Spleen (tissue), 13 donors: ENCODE measurements at places on chromosomes 7 and 10. TPM values are rescaled to one million over a fixed set of nuclear protein-coding genes. Genes with fewer than 3 reads are reported as not detected.

DNA sequence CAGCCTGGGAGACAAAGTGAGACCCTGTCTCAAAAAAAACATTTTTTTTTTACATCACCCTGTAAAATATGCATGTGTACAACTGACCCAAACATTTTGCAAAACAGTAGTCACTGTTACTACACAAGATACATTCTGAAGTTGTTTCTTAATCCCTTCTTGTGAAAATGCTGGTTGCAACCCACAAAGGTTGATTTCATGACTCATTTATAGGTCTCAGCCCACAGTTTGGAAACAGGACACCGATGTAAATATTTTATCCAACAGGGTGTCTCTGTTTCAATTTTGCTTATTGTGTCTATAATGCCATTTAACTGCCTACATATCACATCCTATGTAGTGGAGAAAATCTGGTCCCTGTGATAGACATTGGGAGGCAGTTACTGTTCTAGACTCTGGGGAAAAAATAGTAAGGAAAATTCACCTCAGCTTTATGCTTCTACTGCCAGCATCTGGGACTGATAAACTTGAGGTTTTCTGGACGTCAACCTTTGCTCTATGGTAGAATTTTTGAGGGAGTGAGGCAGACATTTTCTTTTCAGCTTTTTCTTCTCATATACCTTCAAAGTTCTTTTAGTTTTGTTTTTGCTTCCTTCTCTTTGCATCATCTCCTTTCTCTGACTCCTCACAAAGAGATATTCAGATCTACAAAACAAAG, 1.6 kb upstream of the RAB19 start:
- H3K4me3 ChIP-seq: no peak overlapping the region
- H3K27ac ChIP-seq: no peak overlapping the region
- peaks cover 32% of the 10 kb centered on the region for H3K4me1 ChIP-seq
- H3K36me3 ChIP-seq: no peaks in the 10 kb centered on the region
- no peaks in the 10 kb centered on the region for H3K27me3 ChIP-seq

DNA sequence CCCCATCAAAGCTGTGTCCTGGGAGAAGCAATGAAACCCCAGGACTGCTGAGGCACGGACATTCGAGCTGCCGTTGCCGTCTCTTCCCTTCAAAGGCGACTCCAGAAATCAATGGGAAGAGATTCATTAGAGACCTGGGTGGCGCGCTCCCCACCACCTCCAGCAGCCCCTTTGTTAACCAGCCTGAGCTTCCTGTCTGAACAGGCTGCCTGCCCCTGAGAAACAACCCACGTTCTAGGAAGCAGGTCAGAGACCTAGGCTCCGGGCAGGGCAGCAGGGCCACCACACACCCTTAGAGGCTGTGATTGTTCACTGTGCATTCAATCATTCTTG, 110.9 kb upstream of the PPIF start:
- no peaks in the 10 kb centered on the region for H3K36me3 ChIP-seq
- DNase-seq: no peak
- H3K4me1 ChIP-seq: peaks cover 92% of the 10 kb centered on the region
- no peak overlapping the region for H3K4me3 ChIP-seq
- H3K27me3 ChIP-seq: no peaks in the 10 kb centered on the region

DNA sequence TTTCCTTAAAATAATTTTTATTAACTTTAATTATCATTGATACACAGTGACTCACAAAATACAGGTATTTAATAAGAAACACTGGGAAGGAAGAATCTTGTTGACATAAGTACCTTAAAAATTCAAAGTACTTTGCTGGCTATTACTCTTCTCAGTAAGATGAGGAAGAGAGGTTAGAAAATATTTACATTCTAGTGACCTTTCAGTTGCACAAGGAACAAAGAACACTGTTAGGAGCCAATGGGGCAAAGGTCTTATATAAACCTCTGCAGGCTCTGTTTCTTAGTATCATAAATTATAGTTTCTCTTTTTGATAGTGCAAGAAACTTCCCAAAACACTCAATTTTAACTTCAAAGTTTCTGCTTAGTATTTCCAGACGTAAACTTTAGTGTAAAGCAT, 4.8 kb upstream of the TAX1BP1 start:
- H3K27me3 ChIP-seq: no peaks in the 10 kb centered on the region
- no peak overlapping the region for H3K27ac ChIP-seq
- no peak for DNase-seq
- H3K4me3 ChIP-seq: no peak overlapping the region
- no peaks in the 10 kb centered on the region for H3K36me3 ChIP-seq
- H3K4me1 ChIP-seq: peaks cover 12% of the 10 kb centered on the region

GRCh38 chr7:90850471-90850870, 254.3 kb downstream of the CDK14 start:
- H3K27me3 ChIP-seq: no peaks in the 10 kb centered on the region
- no peak for DNase-seq
- no peaks in the 10 kb centered on the region for H3K36me3 ChIP-seq
- no peak overlapping the region for H3K4me3 ChIP-seq
- no peak overlapping the region for H3K27ac ChIP-seq
- no peaks in the 10 kb centered on the region for H3K4me1 ChIP-seq

TUBB8 gene
- not detected for total RNA-seq
